ENCODE measurements at places on chromosomes 5 and 9.

GRCh38 chr5:7705261-7705660 is 145.7 kb downstream of the CFAP90 start:
- no peak for DNase-seq

GRCh38 chr9:73667749-73668148 is 516.1 kb downstream of the ANXA1 start:
- no peak for DNase-seq

DNA sequence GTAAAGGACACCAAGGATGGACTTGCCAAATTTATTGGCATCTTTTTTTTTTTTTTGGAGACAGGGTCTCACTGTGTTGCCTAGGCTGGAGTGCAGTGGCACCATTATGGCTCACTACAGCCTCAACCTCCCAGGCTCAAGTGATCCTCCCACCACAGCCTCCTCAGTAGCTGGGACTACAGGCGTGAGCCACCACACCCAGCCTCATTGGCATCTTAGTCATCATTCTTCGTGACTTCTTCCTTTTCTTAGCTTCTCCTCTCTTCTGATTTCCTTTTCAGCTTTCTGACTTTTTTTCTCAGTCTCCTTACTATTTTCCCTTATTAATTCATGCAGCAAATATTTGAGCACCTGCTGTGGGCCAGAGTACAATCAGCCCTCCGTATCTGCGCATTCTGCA is 6.1 kb downstream of the MAML1 start:
- DNase-seq: no peak

DNA sequence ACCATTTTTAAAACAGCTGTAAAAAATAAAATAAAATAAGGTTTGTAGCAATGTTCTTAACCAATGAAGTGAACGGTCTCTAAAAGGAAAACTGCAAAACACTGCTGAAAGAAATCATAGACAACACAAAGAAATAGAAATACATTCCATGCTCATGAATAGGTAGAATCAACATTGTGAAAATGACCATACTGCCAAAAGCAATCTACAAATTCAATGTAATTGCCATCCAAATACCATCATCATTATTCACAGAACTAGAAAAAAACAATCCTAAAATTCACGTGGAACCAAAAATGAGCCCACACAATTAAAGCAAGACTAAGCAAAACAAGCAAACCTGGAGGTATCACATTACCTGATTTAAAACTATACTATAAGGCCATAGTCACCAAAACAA is 67.6 kb upstream of the RGMB start:
- DNase-seq: peak; percentile 44

DNA sequence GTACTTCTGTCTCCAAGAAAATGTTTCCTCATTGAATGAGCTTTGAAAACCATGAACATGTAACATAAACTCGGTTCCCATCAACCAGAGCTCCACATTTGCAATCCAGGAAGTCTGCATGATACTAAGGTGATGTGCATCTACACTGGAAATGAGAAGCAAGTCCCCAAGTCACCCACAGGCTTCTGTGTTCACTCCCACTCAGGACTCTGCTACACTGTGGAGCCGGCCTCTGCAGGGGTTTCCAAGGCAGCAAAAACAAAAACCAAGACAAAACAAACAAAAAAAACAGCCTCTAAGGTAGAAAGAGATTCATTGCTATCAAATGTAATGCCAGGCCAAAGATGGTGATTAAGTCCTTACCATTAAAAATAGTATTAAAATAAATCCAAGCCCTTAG is 593.7 kb downstream of the IRX1 start:
- no peak for DNase-seq

DNA sequence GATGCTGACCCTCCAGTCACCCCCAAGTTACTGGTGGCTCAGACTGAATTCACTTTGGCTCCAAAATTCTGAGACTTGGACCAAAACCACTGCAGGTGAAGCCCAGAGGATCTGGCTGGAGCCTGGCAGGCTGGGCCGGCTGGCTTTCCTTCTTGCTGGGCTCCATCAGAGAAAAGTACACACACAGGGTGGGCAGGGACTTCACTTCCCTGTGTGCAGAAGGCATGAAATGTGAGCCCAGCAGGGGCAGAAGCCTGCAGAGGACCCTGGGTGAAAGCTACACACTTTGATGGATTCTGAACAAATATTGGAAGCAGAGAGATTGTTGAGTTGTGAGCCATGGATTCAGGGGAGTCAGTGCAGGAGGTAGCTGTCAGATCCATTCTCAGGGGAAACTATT is 18.4 kb downstream of the NR4A3 start:
- DNase-seq: no peak

GRCh38 chr9:133836001-133836758 is 98.0 kb upstream of the SARDH start:
- no peak for DNase-seq

- DNase-seq: no peak
Measured at GRCh38 chr5:138472353-138472752, 7.1 kb downstream of the EGR1 start.

DNA sequence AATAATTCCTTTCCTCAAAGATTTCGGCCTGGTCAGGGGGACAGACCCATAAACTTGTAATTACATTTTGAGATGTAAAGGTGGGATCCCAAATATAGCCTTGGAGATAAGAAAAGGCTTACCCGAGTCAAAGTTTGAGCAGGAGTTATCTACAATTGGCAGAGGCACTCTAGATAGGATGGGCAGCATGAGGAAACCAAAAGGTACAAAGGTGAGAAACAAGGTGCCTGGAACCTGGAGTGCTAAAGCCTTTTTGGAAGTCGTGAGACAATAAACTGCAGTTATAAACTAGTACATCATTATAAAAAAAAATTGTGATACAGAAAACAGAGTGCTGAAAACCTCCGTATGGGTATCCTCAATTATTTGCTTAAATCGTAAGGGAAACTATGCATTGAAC is 212.4 kb downstream of the EFNA5 start:
- no peak for DNase-seq

DNA sequence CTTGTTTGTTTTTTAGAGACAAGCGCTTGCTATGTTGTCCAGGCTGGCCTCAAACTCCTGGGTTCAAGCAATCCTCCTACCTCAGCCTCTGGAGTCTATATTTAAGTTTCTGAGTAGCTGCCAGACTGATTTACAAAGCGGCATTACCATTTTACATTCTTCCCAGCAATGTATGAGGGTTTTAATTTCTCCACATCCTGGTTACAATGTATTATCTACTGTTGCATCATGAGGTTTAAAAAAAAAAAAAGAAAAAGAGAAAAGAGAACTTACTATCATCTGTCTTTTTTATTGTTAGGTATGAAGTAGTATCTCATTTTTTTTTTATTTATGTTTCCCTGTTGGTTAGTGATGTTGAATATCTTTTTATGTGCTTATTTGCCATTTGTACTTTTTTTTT is 18.9 kb upstream of the CLINT1 start:
- peak; percentile 37 for DNase-seq

DNA sequence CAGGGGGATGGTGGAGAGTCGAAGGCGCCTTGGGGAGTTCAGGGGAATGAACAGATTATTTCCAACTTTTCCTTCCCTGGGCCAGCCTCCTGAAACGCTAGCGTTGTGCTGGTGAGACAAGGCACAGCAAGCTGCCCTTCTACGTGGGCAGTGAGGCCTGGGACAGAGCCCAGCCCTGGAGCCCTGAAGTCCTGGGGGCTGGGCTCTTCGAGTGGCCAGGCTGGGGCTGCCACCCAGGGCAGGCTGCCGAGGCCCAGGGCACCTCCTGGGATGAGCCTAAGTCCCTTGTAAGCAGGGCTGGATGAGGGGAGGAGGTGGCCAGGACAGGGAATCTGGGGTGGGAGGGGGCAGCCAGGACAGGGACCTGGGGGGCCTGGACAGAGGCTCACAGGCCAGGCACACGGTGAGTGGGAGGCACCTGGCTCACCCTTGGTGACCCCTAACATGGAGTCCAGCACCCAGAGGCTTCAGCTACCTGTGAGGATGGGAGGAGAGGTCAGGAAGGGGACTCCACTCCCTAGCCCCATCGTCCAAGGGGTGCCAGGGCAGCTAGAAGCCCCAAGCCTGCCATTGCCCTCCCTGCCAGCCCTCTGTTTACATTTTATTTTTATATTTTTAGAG is 1.3 kb upstream of the LCN12 start:
- DNase-seq: no peak

DNA sequence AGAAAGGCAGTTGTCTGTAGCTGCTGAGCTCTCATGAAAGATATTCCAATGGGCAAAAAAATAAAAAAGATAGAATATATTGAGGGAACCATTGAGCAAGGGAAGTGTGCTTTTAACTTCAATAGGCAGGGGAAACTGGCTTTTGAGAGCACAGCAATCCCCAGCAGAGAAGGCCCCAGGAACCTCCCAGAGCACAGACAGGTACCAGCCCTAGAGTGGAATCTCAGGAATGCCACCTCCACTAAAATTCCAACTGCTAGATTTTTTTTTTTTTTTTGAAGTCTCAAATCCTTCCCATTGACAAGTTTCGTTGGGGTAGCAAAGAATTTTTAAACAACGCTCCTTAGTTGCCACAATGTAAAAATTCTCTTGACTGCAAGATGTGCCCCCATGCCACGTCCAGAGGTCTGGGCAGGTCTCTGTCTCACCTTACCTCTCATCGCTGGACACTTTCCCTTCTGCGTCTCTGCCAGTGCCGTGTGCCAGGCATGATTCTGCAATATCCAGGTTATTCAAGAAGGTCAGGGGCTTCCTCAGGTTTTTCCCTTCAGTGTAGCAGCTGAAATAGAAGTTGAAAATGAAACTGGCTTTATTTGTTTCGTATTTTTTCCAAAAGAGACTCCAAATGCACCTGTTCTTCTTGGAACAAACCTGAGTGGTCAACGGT is 64.2 kb upstream of the IRX1 start:
- no peak for DNase-seq

GRCh38 chr9:98085944-98086343 is 29.4 kb downstream of the NANS start:
- no peak for DNase-seq

- DNase-seq: no peak
Measured at GRCh38 chr5:145792840-145793239, 42.3 kb downstream of the PRELID2 start.

DNA sequence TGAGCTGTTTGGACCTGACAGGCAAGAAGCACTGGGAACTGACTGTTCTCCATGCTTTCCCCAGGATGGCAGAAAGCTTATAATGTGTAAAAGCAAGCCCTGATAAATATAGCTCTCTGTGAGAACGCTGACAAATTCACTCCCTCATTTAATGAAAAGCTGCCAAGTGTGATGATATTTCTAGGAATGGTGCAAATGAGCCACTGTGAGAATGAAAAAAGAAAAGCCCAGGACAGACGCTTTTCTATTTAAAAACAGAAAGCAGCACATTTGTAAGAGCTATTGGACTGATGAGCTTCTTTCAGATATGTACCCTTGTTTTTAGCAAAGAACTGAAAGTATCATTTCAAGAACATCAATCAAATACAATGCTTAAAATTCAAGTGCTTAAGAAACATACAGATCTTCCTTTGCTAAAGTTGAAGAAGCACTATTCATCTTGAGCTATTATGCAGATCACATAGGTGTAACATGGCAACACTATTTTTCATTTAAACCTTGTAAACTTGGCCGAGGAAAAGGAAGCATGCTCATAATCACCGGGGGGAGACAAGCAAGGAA is 842.6 kb upstream of the ACO1 start:
- DNase-seq: no peak

GRCh38 chr5:137659209-137659608 is 76.7 kb downstream of the KLHL3 start:
- no peak for DNase-seq

DNA sequence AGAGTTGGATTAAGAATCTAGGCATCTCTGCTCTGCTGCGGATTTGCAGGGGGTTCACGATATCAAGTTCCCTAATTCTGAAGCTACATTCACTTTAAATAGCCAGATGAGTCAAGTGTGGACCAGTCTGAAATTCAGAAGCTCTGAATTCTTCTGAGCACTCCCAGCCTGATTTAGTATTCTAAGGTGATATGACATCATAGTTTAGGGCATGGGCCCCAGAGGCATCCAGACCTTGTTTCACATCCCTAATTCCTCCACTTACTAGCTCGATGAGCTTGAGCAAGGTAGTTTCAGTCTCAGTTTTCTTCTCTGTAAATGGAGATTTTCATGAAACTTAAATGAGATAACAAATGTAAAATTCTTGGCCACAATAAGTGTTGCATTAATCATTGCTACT is 65.2 kb downstream of the TMEM167A start:
- no peak for DNase-seq

DNA sequence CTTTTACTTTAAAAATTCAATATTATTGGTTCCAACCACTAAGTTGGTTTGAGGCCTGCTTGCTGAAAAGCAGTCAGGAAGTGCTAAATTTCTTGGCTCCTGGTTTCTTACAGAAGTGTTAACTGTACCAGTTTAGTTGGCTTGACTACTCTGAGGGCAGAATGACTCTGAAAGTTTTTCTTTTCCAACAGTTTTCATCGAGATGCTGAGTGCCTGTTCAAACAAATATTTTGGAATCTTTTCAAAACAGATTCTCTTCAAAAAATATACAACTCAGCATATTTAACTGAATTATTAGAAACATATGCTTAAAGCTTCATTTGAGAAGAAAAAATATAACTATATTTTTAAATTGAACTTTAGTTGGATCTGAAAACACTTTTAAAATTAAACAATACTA is 37.0 kb downstream of the SLC38A9 start:
- peak; percentile 72 for DNase-seq

DNA sequence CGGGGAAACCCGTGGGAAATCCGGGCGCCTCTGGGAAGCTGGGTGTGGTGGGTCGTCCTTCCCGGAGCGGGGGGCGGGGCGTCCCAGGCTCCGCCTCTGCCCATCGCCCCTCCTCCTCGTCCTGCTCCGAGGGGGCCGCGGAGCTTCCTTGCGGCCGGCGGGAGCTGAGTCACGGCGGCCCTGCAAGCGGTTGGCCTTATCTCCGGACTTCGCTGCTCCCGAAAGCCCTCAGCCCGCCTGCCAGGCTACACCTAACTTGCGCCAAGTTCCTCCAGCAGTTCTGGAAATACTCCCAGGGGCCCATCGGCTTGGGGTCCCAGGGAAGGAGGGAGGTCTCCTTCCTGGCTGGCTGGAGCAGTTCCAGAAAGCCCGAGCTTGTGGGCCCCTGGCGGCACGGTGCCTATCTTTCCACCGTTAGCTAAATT is 54.1 kb upstream of the CDKN2AIPNL start:
- DNase-seq: peak; percentile 90

DNA sequence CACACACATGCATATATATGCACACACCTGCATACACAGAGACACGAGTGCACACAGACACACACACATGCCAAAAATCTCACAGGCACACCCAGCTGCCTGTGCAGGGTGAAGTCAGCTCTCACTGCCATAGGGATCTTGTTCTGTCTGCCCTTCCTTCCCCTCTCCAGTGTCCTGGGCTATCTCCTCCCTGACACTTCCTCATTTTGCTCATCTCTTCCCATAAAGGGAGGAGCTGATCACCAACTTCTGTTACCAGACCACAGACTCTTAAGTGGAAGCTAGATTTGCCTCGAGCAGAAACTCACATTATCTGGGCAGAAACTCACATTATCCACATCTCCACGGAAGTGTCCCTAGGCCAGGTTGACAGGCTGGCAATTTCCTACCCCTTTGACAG is 28.7 kb downstream of the LCP2 start:
- DNase-seq: no peak

GRCh38 chr5:153480401-153480800 is 10.1 kb upstream of the GRIA1 start:
- peak; percentile 48 for DNase-seq

GRCh38 chr5:66982470-66982869 is 214.1 kb downstream of the CD180 start:
- DNase-seq: no peak

GRCh38 chr9:96067004-96067403 is 191.5 kb downstream of the ERCC6L2 start:
- DNase-seq: peak; percentile 60
